ENCODE measurements at places on chromosomes 3 and 15. TPM values are rescaled to one million over a fixed set of nuclear protein-coding genes. Genes with fewer than 3 reads are reported as not detected.

ALDH1L1 gene
- total RNA-seq: not detected

MRPS11 gene
- total RNA-seq: 26.5 TPM

EIF5A2 gene
- total RNA-seq: 5.9 TPM

SOX14 gene
- total RNA-seq: not detected

TMEM266 gene
- not detected for total RNA-seq

BFSP2 gene
- total RNA-seq: not detected

RTP4 gene
- 0.20 TPM for total RNA-seq

PLA2G4E gene
- not detected for total RNA-seq

CAMKV gene
- total RNA-seq: not detected

SAMMSON gene
- not detected for total RNA-seq

IMP3 gene
- 88.6 TPM for total RNA-seq

USP50 gene
- 0.39 TPM for total RNA-seq

ZNF660 gene
- 1.8 TPM for total RNA-seq

All from subcutaneous preadipocyte (primary cell).